ENCODE measurements at places on chromosomes 6 and 20.

DNA sequence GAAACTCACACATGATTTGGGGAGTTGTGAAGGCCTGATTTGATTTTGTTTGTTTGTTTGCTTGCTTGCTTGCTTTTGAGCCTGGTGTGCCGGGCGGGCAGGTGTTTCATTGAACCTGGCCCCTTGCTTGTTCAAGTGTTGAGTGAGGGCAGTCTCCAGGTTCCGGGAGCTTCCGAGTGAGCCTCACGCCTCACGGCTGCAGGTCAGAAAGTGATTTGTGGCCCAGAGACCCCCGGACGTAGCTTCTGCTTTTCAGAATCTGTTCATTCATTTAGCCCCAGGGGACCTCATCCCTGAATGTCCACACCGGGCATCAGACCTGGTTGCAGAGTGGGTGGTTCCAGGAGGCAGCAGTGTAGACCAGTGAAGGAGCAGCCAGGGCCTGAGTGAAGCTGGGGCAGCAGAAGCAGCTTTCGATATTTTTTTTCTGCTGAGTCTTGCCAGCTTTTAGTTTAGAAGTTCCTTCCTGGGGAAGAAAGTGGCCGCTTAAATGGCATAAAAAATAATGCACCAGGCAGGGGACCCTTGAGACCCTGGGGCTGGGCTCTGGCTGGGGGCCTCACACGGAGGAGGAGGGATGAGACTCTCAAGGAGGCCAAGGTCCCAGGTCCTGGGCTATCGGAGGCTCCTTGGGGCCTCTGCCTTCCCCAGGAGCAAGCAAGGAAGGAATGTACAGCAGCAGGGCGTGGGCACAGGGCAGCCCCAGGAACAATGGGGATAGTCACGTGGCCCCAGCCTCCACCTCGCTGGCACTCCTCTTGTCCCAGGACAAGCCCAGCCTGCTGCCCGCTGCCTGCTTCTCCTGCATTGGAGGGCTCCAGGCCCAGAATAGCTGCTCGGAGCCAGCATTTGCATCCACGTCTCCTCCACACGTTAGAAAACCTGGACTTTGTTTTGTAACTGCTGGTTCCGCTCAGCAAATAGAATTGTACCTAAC, 89.2 kb upstream of the BHLHE23 start:
- no peak for DNase-seq

GRCh38 chr6:159416891-159417560, 247.8 kb downstream of the FNDC1 start:
- no peak for DNase-seq

DNA sequence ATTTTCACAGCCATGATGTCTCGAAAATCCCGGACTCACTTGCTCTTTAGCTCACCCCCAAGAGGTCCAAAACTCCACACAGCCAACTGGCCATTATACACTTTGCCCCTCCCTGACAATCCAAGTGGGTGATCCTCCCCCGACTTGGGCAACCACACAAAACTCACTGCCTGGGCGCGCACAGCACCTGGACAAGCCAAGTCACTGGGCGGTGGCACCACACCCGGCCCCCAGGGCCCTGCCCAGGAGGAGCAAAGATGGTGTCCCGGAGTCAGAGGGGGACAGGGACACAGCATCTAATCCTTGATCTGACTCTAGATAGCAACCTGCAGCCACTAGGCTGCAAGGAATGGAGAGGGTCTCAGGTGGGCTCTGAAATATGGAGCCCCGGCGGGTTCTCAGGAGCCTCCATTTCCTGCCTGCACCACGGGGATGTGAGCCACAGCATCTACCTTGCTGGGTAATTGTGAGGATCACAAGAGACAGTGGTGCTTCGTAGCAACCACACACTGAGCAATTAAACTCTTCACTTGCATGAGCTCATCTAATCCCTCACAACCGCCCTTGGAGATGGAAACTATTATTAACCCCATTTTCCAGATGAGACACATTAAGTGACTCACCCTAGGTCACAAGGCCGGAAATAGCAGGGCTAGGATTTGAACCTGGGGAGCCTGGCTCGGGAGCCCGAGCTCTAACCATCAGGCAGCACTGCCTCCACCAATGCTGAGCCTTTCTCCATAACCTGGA, 66.6 kb downstream of the BMP7 start:
- DNase-seq = no peak

DNA sequence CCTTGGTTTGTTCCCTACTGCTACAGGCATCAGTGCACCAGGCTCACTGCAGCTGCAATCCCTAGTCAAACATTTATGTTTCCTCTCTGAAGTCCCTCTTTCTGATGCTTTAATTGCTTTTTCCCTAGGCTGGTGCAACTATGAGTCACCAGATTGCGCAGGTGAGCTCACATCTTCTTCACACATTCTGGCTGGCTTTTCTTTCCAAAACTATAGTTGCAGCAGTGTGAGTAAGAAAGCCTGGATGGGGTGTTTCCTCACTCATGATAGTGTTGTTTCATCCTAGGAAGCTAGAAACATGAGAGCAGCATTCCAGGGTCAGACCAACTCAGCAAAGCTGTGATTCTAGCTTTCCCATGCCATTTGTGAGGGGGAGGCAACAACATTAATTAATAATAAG, 296.4 kb downstream of the PAX1 start:
- no peak for DNase-seq

- no peak for DNase-seq
These were observed 57.0 kb downstream of the CD40 start for GRCh38 chr20:46175127-46175494.

DNA sequence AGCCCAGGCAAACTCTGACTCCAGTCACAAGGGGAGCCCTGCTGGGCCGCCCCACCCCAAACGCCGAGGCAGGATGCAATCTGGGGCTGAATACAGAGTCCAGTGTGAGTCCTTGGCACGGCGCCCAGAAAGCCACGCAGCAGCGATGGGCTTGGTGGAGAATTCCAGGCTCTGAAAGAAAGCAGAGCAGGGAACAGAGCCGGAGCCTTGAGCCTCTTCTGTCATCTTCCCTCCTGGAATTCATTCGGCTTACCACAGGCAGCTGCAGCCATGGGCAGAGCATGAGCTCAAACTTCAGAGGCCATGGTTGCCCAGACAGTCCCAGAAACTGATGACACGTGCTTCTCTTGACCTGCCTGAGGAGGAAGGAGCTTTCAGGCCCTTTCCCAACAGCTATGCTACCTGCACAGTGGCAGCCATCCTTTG, 441.1 kb upstream of the JARID2 start:
- no peak for DNase-seq

GRCh38 chr20:14049111-14049510, 53.8 kb downstream of the MACROD2 start:
- DNase-seq = no peak
